ENCODE measurements at places on chromosomes 13 and 19.

DNA sequence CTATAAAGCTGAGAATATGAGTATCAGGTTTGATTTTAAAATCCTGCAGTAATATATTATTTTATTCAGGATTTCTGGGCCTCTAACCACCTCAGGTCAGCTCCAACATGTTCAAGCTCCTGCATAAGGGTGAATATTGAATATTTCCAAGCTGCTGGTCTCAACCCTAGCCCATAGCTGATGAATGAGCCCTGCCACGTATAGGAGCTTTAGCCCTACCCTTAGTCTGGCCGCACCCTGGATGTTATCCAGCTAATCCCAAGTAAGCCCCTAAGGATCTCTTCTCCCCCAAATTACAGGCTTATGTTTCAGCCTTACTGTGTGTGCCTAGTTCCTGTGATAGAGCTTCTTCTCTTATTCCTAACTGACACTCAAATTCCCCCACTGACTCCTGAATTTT, 240.6 kb downstream of the KCTD12 start:
- no peak for DNase-seq

- no peak for DNase-seq
These were observed 2.4 kb downstream of the SAE1 start for GRCh38 chr19:47133021-47133471.

DNA sequence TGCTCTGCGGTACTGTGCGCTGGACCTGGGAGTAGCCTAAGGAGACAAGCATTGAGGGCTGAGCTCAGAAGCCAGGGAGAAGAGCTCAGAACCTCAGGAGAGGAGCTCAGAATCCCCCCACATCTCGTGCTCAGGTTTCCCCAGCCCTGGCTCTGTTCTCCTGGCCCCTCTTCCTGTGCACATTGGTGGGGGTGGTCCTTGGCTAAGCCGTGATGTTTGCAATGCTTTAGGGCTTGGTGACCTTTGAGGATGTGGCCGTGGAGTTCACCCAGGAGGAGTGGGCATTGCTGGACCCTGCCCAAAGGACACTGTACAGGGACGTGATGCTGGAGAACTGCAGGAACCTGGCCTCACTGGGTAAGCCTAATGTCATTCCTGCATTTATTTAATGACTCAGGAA, 6.6 kb downstream of the ZNF557 start:
- no peak for DNase-seq

DNA sequence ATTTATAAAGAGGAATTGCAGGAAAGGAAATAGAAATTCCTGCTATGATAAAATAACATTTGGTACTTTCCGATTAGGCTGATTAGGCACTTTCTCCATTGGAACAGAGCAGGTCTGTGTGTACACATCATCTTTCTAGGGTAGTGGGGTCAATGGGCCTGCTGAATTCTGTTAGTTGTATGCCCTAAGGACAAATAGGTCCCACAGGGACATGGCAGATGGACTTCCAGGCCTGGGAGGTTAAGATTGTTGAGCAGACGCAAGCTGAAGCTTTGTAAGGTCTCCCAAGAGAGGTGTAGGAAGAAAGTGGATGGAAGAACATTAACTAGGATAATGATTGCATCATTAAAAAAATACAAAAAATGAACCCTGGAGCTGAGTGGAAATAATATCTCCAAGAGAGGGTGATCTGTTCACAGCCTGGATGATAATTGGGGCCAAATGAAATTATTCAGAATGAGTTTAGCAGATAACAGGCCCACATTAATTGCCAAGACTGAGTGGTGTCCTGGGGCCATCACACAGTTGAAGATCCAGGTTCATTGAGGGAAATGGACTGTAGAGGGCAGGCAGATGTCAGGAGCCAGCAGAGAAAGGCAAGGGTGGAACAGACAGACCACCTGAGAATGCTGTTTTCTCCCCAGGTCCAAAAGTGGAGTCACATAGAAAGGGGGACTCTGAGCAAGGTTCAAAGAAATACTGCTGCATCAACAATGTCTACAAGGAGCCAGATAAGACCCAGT, 215.1 kb downstream of the DNAJC15 start:
- DNase-seq: no peak

DNA sequence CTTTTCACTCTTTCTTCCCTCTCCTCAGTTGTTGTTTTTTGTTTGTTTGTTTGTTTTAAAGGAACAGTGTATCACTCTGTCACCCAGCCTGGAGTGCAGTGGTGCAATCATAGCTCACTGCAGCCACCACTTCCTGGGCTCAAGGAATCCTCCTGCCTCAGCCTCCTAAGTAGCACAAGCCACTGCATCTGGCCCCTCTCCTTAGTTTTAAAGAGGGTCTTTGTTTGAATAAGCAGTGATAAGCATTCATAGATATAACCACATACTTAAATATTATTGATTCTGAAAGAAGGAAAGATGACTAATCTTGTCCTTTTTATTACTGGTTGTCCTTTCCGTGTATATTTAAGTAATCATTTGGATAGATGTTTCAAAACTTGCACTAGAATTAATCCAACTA, 26.7 kb downstream of the ERCC5 start:
- DNase-seq: no peak

GRCh38 chr13:25165663-25166062, 6.4 kb downstream of the AMER2 start:
- no peak for DNase-seq

DNA sequence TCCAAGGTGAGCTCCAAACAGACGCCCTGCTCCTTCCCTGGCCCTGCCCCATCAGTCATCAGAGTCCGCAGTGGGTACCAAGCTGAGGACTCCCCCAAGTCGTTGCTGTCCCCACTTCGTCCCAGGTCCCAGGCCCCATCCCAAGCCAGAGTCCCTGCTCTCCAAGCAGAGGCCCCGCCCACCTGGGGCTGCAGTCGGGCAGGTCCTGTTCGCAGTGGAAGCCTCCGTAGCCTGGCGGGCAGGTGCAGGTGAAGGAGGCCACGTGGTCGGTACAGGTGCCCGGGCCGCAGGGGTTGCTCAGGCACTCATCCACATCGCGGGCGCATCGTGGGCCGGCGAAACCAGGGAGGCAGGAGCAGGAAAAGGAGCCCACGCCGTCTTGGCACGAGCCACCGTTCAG, 19.4 kb downstream of the NOTCH3 start:
- no peak for DNase-seq

- no peak for DNase-seq
These were observed 9.4 kb upstream of the PGLYRP2 start for GRCh38 chr19:15488489-15489226.

DNA sequence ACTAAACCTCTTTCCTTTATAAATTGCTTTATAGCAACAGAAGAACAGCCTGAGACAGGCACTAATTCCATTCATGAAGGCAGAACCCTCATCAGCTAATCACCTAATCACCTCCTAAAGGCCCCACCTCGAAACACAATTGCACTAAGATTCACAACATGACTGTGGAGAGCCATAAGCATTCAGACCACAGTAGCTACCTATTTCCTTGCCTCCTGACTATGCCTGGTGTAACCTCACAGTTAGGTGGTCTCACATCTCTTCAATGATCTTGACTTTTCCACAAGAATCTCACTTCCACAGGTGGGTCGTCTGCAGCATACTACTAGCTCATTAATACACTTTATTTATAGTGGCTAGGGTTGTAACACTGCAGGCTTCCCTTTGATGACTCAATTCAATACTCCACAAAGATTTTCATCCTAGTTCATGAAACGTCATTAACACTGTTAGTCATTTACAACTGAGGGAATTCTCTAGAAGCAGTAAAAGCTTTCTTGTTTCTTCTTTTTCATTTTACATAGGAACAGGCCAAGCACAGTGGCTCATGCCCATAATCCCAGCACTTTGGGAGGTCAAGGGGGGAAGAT, 27.1 kb downstream of the STK24 start:
- no peak for DNase-seq

GRCh38 chr13:20654156-20654555, 49.3 kb upstream of the IL17D start:
- no peak for DNase-seq

DNA sequence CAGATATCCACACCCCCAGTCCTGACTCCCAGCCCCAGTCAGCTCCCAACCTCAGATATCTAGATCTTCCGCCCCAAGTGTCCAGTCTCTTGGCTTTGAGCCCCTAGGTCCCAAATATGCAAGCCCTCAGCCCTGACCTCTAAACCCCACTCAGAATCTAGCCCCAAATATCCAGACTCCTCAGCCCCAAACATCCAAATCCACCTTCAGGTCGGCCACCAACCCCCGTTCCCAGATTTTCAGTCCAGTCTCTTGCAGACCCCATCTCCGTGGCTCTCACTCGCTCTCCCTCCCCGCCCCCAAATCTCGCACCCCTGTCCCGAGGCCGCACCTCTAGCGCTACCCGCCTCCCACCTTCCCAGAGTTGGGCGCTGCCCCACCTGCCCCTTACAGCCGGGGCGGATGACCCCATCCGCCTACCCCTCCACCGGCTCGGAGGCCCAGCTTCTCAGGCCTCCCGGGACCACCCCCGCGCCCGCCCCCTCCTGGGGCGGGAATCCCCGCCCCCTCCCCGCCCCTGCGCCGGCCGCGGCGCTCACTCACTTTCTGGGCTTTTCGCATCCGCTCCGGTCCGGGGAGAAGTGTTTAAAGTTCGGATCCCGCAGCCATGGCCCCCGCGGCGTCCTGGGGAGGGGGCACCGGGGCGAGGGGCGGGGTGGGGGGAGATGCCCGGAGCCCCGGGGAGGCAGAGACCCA, 604 bp downstream of the ERFL start:
- no peak for DNase-seq

DNA sequence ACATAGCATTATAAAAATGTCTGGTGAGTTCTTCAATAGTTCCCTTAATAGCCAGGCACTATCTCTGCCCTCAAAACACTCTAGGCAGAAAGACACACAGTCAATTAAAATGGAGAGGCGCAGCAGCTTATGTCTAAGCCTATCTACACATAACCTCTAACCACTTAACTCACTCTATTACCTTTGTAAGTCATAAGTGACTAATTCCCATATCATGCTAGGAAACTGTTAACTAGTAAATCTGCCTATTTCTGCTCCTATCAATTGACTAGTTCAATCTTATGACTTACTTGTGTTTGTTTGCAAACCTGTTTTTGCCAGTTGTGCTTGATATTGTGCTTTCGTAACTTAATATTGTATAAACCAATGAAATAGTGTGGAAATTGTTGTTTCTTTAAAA, 3.2 kb downstream of the CCDC122 start:
- no peak for DNase-seq

DNA sequence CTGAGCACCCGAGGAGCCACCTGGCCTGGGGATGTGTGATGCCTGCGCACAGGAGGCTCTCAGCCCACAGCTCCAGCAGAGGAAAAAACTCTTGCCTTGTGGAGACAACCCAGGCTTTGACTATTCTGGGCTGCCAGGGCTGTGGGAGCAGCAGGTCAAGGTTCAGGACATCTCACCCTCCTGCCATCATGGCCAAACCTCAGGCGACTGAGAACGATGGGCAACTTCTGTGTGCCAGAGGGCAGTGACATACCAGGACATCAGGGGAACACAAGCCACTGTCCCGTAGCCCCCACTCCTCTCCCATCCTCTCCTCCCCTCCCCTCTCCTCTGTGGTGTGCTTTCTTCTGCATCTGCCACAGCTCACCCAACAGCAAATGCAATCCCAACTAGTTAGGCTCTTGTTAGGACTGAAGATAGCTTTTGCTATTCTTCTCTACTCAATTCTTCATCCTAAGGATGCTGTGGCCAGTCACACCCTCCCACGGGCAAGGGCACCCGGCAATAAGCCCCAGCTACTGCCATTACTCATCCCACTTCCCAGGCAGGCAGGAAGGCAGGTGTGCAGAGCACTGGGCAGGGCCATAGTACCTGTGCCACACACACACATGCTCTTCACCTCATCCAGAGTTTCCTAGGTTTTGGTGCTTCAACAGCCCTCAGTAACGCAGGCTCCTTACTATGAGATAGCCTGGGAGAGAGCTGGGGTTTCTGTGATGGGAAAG, 16.8 kb downstream of the ELL start:
- no peak for DNase-seq

DNA sequence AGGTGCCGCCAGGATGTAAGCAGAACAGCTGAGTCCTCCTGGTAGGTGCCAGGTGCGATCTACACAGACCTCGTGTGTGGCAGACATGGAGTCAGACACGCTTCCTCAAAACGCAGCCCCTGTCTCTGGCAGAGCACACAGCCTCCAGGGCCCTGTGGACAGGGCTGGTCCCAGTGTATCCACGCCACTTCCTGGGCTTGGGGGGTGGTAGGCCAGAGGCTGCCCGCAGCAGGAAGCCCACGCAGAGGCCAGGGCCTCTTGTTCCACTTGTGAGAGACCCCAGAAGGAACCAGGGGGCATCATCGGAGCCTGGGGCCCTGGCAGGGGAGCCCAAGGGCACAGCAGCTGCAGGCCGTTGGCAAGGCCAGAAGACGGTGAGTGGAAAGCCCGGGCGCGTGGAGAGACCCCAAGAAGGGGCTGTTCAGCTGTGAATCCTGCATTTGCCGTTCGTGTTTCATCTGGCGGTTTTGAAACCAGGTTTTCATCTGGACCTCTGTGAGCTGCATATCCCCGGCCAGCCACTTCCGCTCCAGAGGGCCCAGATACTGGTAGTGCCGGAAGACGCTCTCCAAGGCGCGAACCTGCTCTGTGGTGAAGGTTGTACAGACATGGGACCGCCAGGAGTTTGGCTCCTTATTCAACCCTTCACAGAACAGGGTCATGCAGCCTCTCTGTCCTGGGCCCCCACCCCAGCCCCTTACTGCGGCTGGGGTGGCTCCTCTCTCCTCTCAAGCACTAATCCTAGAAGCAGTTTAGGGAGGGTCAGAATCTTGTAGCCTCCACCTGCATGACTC, 25.1 kb upstream of the SLITRK1 start:
- DNase-seq: no peak

- no peak for DNase-seq
These were observed 54.0 kb upstream of the ATP12A start for GRCh38 chr13:24625870-24626849.

GRCh38 chr13:76813891-76814290, 72.3 kb downstream of the KCTD12 start:
- DNase-seq: no peak

- DNase-seq: no peak
These were observed 331.0 kb downstream of the DNAJC15 start for GRCh38 chr13:43354153-43354945.

- DNase-seq: no peak
These were observed 12.7 kb downstream of the LSM14A start for GRCh38 chr19:34184880-34185491.

GRCh38 chr13:30618186-30618929, 638 bp downstream of the USPL1 start:
- DNase-seq: no peak

- no peak for DNase-seq
These were observed 4.9 kb downstream of the NAPA start for GRCh38 chr19:47509973-47510372.

- DNase-seq: no peak
These were observed 16.9 kb upstream of the ZNF527 start for GRCh38 chr19:37353968-37354367.

- DNase-seq: no peak
These were observed 242.2 kb downstream of the B3GLCT start for GRCh38 chr13:31441800-31442510.

DNA sequence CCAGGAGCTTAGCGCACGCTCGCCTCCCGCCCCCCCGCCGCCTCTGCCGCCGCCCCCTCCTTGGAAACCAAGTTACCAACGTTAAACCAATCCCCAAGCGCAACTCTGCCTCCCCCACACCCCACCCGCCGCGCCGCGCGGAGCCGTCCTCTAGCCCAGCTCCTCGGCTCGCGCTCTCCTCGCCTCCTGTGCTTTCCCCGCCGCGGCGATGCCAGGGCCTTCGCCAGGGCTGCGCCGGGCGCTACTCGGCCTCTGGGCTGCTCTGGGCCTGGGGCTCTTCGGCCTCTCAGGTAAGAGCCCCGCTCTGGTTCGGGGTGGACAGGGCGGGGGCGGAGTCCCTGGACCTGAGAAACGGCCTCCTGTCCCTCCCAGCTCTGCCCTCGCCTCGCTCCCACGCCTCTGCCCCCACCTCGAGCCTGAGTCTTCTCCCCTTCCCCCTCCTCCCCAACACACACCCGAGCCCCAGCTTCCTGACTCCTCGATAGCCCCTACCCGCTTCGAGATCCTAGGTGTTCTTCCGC, at the start of gene ICAM5:
ICAM5 (plus strand) TSS at position 117 of the 521 bp plus-strand sequence; CDS start at position 209, 92 bp downstream.
- no peak for DNase-seq
